ENCODE measurements at places on chromosomes 4 and X.
A peak's percentile ranks its signal among the peaks of the same experiment; 100 is the strongest.

GRCh38 chr4:173482330-173482931, 47.6 kb downstream of the HAND2 start:
- no peak for DNase-seq

DNA sequence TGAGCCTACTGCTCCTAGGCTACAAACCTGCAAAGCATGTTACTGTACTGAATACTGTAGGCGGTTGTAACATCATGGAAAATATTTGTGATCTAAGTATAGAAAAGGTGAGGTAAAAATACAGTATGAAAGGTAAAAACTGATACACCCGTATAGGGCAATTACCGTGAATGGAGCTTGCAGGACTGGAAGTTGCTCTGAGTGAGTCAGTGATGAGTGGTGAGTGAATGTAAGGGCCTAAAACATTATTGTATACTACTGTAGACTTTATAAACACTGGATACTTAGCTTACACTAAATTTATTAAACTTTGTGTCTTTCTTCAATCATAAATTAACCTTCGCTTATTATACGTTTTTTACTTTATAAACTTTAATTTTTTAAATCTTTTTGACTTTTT, 3.7 kb downstream of the KIF4A start:
- no peak for DNase-seq

DNA sequence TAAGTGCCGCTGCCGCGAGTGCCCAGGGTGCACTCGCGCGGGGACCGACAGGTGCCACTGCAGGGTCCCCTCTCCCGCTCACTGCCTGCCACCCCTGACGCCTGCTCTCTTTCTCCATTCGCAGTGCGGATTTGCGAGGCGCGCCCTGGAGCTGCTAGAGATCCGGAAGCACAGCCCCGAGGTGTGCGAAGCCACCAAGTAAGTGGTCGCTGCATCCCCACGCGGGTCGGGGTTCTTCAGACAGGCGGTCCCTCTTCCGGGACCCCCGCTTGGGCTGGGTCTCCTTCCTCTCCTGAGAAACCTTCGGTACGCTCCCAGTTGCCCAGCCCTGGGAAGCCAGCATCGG, 547 bp downstream of the GUCY1A1 start:
- DNase-seq = no peak

GRCh38 chrX:11239230-11239629, 54.0 kb upstream of the AMELX start:
- DNase-seq = no peak

GRCh38 chr4:176319704-176320339, at the start of gene SPCS3:
Gene SPCS3, plus strand, starts transcription at chr4:176319966. Its CDS starts 111 bp downstream, at chr4:176320077.
- DNase-seq = peak; percentile 89

DNA sequence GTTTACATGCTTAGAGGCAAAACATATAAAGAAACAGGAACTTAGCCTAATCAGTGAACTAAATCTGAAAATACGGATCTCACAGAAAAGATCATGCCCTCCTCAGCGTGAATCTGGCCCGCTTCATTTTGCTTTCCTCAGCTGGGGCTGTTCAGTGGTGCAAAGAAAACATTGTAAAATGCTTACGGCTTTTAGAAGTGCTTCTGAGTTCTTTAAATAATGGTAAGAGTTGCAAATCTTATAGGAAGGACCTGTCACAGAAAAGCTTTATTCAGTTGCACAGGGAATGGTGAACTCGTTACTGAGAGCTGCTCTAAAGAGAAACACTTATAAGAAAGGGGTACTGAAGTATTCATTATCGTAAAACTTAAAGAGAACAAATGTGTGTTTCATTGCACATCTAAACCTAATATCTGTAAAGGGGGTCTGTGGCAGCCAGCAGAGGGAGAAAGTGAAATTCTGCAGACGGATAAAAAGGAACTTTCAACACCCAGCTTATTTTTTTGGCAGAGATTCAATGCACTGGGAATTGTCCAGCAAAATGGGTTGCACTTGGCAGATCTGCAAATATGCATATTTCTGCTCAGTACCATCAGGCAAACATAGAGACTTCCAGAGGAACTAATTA, 139.2 kb upstream of the ANK2 start:
- no peak for DNase-seq
